ENCODE measurements at places on chromosomes 3 and 15.

DNA sequence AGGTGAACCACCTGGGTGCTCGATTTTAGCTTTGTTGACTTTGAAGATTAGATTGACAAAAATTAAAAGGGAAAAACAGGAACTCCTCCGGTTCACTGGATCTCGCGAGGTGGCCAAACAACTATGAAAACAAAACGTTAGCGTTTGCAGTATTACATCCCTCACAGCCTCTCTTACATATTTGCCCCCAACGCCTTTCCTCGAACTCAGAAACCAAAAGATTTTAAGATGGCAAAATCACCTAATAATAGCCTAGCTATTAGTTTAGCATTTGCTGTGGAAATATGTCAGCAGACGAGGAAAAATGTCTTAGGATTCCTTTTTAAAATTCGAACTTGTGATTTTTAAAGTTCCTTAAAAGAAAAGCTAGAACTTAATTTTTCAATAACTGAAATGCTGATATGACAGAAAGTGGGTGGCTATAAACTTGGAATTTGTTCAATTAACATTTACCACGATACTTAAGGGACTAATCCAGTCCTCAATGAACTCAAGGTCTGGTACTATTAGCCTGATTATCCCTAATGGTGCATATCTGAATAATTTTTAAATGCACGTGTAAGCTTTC lies 491 bp upstream of the SENP7 start:
- no peak for DNase-seq

DNA sequence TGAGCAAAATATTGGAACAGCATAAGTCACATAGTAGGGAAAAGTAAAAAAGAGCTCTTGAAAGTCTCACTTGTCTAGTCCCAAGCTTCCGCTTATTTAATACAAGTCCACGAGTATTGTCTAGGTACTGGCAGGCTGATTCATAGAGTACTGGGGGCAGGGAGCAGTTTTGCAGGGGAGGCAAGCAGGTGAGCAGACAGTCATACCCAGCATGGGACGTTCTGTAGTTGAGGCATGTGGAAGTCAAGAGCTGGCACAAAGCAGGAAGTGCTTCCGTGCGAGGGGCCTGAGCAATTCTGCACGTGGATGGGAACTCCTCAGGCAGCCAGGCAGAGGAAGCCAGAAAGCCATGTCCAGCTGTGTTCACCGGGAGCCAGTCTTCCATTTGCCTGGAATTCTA lies 287.6 kb downstream of the EPHB1 start:
- DNase-seq: no peak

DNA sequence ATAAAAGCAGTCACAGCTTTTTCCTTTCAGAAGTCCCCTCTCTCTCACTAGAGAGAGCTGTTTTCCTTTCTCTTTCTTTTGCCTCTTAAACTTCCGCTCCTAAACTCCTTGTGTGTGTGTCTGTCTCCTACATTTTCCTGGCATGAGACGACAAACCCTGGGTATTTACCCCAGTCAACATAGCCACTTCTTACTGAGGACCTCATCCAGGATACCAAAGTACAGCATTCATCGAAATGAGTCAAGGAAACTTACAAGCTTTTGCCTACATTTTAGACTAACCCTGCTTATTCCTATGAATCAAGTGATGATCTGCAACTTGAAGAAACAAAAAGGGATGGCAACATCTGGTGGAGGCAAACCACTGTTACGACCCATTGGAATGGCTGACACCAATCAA lies 16.7 kb downstream of the PATL2 start:
- DNase-seq: no peak

GRCh38 chr15:33021806-33022389 lies 172.6 kb downstream of the FMN1 start:
- DNase-seq: no peak

DNA sequence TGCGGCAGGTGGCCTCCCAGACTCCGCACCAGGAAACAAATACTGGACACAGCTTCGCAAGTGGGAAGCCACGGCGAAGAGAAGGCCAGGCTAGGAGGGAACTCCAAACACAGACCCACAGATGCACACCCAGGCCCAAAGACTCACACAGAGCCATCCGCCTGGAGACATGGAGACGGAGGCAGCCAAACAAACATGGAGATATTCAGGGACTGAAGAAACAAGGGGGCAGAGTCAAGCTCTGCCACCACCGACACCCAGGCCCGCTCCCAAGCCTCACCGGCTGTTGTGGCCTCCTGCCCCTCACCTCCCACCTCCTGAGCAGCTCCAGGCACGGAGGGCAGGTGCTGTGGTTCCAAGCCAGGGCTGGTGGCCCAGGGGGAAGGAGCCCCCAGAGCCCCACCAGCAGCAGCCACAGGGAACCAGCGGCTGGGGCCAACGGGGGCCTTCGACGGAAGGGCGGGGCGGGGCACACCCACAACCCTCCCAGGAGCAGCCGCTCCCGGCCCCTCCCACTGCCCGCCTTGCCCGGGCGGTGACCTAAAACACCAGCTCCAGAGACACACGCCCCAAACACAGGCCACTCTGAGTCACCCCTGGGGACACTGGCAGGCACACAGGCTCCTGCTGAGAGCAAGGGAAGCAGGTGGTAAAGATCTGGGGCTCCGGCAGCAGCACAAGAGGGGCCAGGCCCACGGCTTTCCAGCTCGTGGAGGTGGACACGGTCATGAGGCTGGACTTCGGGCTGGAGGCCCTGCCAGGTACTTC lies 31.9 kb downstream of the TNK2 start:
- DNase-seq: no peak

DNA sequence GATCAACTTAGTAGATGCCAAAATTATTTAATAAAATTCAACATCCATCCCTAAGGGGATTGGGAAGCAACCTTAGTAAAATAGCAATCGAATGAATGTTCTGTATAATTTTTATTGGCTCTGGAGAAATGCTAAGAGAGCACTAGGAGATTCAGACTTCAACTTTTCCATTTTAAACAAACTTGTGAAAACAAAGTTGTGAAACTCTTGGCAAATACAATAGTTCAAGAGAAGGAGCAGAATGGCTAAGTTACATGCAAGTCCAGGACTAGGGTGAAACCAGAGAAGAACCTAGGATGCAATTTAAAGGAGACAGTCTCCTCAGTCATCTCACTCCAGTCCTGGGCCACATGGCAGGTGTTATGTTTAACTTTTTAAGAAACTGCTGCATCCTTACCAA lies 16.7 kb upstream of the ZNF280D start:
- no peak for DNase-seq

DNA sequence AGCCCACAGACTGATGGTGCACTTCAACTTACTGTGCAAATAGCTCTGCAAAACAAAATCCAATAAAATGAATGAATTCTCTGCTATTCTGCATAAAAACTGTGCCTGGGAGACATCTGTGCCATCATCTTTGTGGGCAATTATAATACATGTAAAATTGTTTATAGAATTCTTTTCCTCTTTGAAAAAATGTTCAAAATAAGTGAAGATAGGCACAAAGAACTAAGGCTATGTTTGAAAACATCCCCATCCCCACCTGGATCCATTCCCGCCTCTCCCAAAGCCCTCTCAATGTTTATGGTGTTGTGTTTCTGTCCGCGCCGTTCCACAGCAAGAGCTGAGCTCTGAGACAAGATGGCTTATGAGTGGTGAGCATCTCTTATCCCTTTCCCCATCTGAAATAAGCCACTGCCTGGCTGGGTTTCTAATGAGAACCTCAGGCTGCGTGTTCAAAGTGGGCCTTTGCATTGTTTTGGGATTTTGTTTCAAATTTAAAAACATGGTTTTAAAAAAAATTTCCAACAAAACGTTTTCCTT lies 22.4 kb upstream of the SNRPA1 start:
- DNase-seq: no peak

DNA sequence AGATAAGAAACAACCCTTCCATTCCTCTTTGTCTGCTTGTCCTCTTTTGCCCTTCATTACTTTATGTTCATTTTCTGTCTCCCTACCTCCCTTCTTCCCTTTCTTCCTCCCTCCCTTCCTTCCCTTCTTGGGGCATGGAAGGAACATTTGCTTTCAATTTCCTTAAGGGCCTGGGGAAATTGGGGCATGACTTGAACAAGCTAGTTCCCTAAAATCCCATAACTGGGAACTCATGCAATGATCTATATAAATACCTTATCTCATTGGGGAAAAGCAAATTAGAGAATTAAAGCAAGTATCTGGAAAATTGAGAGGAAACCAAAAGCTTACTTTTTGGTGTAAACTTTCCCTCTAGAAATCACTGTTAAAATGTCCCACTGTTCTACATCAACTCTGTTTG lies 35.7 kb downstream of the BOC start:
- DNase-seq: no peak

Data from stimulated activated CD4-positive, alpha-beta T cell treated with anti-CD3 and anti-CD28 coated beads, Interleukin-1b, Interleukin-23, amount 100 ng/mL, for 48 hours (primary cell).